ENCODE measurements at places on chromosomes 1 and 21.

GRCh38 chr1:43431676-43432075 is 22.1 kb downstream of the HYI start:
- DNase-seq = no peak

DNA sequence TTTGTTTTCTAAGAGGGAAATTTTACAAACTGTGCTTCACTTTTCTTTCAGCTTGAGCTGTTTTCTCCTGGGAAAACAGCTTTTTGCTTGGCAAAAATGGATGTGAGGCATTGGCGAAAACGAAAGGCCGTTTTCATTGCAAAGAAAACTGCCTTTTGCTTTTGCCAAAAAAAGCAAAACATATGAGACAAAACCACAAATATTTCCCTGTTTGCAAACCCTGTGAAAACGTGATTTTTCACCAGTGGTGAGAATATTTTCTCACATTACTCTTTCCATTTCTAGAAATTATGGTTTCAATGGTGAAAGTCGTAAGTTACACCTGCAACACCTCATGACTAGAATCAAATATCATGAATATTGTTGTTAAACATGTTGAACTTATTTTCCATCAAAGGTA is 74.0 kb upstream of the ZBTB18 start:
- no peak for DNase-seq

GRCh38 chr1:76161451-76161850 is 86.9 kb downstream of the ST6GALNAC3 start:
- DNase-seq = no peak

DNA sequence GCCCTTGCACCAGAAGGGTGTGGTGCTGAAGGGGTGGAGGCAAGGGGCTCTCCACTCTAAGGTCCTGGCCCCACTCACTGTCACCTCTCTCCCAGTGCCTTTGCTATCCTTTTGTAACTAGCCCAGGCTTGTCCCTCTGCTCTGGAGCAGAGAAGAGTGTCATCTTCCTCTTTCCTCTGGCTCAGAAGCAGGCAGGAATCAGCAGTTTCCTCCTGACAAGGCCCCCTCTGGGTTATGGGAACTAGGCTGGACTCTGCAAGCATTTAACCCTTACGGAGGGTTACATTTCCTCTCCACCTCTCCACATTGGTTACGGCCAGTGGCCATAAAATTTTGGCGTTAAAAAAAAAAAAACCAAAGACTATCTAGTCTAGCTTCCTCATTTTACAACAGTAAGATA is 30.4 kb downstream of the PLXNA2 start:
- DNase-seq = no peak

DNA sequence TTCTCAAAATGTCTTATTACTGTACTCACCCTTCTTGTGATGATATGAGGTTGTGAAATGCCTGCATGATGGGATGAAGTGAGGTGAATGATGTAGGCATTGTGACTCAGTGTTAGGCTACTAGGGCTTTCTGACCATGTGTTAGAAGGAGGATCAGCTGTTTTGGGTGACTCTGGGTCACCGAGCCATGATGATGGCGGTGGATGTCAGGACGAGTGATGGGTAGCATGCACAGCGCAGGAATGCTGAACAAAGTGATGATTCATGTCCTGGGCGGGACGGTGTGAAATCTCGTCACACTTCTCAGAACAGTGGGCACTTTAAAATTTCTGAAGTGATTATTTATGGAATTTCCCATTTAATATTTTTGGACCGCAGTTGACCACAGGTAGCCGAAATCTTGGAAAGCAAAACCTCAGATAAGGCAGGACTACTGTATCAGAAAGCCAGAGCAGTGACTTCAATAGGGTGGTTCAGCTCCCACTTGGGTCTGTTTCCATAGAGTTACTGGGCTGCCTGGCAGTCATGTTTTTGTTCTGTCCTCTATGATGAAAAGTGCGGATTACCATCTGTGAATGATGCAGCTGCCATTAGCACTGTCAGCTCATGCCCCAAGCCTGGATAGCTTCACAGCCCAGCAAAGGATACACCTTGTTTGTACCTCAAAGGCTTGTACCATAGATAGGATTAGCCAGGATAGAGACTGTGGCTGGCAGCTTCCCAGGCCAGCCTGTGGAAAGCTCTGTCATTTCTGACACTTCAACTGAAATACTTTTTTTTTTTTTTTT is 26.6 kb downstream of the IL6R start:
- no peak for DNase-seq

DNA sequence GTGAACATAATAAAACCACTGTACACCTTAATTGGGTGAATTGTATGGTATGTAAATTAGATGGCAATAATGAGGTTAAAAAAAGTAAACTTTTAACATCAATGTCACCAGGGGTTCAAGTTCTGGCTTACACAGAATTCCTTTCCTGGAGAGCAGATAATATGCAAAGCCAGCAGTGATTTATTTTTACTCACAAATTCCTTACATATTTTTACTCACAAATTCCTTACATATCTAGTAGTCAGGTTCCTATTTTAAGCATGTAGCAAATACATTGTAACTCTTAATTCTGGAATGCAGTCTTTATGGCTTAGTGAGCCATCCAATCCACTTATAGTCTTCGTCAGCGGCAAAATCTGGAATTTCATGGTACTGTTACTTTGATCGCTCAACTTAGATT is 1.3 kb upstream of the UBE4B start:
- DNase-seq = no peak

DNA sequence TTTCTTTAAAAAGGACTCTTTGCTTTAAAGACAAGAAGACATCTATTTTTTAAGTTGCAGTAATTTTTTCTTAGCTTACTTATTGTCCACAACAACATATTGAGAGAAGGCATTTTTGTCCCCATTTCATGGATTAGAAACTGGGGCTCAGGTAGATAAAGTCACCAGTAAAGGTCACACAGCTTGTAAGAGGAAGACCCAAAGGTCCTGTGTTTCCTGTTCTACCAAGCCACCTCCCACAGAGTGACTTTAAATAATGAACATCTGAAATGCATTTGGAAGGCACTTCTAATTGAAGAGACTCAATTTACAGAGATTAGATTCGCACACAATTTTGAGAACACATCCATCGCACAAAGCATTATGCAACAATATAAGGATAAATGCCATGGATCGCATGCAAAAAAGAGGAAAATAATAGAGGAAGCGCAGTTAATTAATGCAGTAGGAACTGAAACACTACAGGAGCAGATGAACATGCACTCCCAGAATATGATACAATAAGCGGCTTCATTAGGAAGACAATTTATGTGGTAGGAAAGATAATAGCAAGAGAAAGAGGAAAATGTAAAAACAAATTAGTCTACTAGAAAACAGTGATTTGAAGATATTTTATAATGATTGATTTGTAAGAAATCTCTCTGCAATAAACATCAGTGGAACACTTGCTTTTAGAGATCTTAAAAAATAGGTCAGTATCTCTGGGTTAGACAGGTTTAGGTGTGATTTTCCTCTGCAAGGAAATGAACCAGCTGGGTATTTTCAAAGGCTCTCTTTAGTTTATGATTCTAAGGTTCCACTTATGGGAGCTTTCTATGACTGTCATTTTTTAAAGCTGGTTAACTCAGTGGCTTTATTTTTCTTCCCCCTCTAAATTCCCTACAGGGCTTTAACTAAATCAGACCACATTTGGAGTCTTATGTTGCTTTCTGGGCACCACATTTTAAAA is 27.1 kb upstream of the CD2 start:
- DNase-seq = no peak

DNA sequence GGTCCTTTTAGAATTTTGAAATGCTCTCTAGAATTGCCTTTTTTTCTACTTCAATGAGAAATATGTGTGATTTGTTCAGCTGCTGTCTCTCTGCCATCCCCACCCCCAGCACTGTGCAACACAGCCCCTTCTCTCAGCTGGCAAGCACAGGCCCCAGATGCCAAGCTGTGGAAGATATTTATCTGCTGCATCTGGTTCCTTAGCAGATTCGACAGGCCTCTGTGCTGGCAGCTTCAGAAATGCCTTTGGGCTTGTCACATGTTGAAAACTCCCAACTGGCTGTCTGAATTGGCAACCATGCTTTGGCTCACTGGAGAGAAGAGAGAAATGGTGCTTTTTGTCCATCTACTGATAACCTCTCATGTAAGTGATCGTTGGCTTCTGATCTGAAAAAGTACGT is 206.7 kb upstream of the C1orf87 start:
- no peak for DNase-seq

DNA sequence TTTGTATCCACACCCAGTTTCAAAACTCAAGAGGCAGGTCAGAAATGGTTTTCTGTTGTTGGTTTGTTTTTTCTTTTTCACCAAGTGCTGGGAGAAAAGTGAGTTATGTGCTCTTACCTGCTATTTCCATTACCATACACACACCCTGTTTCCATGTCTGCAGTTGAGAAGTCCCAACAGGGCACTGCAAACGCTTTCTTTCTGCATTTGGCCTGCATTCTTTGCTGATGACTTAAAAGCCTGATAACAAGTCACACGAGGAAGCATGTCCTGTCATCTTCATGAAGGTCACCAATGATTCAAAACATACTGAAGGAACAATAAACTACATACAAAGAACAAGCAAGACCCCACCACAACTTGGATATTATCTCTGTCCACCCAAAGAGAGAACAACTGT is 24.8 kb upstream of the KCNE1 start:
- no peak for DNase-seq
